Activated gamma-delta T cell treated with Interleukin-2 at 50 U/mL for 16 hours (primary cell): ENCODE measurements at places on chromosomes 1 and 21.

DNA sequence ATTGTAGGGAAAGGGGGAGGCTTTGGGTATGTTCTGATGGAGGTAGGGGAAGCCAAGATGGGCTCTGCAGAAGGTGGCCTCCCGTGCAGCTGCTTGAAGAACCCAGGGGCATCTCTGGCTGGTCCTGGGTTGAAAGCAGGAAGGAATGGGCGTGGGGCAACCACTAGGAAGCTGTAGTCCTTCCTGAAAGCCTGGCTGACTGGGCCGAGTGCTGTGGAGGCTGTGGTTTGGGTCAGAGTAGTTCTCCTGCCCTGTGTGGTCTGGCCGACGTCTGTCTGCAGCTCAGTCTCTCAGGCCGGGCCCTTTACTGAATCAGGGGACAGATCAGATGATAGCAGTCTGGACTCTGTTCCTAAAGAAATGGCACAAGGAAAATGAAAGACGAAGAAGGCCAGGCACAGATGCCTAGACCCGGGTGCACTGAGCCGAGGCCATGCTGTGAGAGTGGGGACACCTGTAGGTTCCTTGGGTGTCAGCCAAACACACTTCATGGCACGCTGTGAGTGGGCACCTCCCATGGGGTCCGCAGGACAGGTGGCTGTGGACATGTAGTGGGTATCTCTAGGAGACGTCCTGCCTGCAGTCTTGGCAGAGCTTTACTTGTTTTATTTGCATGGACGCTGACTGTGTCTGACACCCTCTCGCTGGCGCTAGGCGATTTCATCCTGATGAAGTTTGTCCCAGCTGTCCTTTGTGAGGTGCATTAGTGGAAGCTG, 87.0 kb downstream of the POFUT2 start:
- DNase-seq = no peak

GRCh38 chr1:154198756-154199562, 7.1 kb upstream of the TPM3 start:
- DNase-seq = peak; percentile 47

DNA sequence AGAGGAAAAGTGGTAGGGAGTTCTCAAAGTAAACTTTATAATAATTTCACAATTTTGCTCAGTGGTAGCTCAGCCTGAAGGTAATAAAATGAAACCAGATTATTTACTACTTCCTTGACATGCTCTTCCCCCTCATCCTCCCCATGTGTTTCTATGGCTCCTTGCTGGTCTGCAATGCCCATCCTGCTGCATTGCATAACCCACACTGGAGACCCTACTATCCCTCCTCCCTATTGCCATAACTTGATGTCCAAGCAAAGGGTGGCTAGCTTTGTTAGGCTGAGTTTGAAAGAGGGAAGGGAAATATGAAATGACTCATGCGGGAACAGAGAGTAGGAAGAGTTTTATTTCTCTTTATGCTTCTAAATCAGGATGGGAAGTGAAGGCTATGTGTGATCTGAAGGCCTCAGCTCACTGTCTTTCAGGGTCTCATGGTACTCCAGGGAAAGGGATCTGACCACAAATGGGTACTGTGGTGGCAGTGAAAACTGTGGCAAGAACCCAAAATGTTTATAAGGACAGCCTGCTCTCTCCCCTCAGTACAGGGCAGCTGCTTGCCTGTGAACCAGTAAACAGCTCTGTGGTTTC, 36.4 kb upstream of the HSD17B7 start:
- DNase-seq = no peak

- DNase-seq = no peak
These were observed 222.6 kb downstream of the PRDM2 start for GRCh38 chr1:13922466-13923110.

DNA sequence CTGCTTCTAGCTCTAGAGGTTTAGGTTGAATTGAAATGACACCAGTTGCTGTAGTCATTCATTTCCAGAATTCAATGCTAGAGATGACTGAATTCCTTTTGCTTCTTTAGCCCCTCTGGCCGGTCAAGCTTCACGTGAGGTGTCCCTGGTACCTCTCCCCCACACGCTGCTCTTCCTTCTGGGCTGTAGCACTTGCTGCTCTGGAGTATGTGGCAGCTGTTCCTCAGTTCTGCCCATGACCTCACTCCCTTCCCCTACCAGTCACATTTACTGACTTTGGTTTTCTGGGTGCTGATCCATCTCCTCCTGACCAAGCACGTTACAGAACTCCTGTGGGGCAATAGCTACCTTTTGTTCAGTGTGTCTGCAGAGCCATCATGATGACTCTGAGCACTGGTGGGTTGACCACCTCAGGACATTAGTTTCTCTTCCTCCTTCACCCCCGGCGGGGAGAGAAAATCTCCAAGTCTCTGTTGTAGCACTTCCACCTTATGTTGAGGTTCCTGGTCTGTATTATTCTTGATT, 128.1 kb downstream of the HHAT start:
- DNase-seq = no peak

DNA sequence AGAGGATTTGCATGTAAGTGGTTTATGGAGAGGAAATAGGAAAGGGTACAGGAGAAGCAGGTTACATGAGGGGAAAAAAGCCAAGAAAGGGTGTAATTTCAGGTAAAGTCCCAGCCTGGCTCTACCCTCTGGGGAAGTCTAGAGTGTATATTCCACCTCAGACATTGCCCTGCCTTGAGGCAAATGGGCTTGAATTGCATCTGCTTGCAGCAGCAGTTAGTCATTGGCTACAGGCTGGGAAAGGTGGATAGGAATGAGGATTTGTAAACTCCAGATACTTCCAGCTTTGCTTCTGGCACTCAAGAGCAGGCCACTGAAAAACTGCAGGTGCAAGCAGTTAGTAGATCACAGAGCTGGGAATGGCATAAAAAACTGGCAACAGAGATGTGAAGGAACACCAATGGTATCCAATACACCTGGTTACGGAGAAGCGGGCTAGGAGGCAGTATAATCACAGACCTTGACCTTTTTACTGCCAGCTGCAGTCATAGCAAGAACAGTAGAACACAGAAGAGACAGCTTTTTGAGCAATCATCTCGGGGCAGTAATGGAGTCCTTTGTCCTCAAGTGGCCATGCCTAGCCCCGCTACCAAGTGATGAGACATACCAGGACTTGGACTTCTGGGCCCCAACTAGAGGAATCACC, 226.9 kb upstream of the NRIP1 start:
- DNase-seq = no peak

DNA sequence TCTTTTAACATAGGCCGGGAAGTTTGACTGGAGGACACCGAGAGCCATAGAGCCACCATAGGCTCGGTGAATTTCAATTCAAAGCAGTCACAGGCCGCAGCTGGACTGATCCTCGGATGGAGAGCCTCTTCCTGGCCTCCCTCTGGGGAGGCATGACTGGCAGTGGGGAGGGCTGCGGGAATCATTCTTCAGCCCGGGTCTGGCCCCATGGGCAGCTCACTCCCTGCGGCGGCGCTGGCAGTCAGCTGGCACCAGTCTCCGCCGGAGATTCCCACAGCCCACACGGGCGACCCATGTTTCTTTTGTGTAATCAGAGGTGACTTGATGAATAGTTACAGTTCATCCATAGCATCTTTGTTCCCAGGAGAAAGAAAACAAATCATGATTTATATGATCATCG, 10.6 kb downstream of the ESPN start:
- DNase-seq = no peak

GRCh38 chr1:41387667-41388091, 26.4 kb downstream of the FOXO6 start:
- DNase-seq = no peak

DNA sequence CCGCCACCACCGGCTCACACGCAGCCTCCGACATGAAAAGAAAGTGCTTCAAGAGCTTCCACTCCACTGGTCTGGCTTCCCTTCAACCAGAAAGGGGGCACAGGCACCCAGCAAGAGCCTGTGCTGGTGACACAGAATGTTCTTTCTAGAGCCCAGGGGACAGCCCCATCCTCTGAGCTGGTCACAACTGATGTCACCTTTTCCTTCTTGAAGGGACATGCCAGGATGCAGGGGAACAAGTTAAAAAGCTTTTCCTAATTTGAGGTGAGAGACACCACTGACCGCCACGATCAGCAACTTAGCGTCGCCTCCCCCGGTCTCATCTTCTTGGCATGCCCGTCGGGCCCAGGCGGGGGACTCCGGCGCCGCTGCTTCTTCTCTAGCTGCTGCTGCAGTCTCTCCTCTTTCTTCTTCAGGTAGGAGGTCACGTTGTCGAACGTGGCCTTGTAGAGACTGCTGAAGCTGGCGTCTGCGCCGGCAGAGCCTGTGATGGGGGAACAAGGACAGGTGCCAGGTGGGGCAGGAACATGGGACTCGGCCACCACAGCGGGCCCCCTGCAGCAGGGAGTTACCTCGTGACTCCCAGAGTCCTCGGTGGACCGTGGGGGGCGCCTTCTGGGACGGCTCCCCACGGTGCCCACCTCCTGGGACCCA, 29.5 kb downstream of the WDR4 start:
- DNase-seq = no peak

DNA sequence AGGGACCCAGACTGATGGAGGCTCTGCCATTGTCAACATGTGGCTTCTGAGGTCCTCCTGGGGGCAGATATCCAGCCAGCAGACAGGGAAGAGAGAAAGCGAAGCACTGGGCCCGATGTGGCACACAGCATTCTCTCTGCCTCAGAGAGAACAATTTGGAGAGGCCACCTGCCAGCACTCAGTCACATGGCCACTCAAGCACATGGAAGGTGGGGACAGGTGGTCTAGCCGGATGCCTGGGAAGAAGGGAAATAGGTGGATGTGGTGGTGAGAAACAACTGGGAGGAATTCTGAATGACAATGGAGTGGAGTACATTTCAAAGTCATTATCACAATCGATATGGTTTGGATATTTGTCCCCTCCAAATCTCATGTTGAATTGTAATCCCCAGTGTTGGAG, 109.0 kb downstream of the UBE2U start:
- DNase-seq = no peak

DNA sequence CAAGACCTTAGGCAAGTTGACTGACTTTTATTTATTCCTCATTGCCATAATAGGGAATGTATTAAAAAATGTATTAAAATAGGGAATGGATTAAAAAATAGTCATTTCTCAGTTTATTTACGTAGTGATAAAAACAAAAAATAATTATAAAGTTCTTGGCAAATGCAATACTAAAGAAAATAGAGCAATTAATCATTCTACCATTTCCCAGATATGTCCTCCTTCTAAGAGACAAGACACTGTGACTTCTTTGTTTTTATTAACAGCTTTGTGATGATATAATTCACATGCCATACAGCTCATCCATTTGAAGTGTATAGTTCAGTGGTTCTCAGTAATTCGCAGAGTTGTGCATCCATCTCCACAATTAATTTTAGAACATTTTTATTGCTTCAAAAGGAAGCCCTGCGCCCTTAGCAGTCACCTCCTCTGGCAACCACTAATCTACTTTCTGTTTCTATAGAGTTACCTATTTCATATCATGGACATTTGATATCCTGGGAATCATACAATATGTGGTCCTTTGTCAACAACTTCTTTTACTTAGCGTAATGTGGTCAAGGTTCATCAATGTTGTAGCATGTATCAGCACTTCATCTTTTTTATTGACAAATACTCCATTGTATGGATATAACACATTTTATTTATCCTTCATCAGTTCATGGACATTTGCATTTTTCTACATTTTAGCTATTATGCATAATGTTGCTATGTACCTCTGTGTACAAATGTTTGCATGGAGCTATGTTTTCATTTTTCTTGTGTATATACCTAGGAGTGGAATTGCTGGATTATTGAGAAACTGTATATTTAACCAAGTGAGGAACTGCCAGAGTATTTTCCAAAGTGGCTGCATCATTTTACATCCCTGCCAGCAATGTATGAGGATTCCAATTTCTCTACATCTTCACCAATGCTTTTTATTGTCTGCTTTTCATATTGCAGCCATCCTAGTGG, 5.6 kb downstream of the TBX19 start:
- no peak for DNase-seq

DNA sequence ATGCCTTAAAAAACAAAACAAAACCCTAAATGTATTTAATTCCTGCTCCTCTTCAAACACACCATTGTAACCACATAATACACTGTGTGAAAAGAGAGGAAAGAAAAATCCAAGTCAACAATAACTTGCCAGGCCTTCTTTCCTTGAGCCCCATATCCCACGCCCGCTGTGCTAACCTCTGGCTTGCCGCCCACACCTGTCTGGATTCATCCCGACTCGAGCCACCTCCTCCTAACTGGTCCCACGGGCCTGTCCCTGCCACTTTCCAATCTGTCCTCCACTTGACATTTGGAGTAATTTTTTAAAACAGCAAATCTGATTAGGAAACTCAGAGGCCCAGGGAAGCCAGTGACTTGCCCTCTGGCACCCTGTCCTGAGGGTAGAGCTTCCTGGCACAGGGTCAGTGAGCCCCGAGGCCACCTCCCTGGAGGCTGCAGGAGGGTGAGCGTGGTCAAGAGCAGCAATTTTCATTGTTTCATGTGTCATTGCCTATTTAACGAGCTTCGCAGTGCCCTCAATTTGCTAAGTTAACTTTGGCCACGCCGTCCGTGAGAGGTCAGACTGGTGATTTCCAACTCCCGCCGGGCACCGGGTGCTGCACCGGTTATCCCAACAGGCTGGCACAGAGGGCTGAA, 54.1 kb downstream of the B3GALT5 start:
- no peak for DNase-seq

- DNase-seq = no peak
These were observed 56.5 kb downstream of the CAMSAP2 start for GRCh38 chr1:200795156-200795555.

GRCh38 chr1:63590166-63590560, 3.0 kb upstream of the PGM1 start:
- no peak for DNase-seq

- DNase-seq = no peak
These were observed 236.4 kb upstream of the BEND5 start for GRCh38 chr1:49013079-49013478.

- no peak for DNase-seq
These were observed 155.4 kb downstream of the PGBD5 start for GRCh38 chr1:230270559-230271281.

- no peak for DNase-seq
These were observed 6.3 kb downstream of the ZBTB8B start for GRCh38 chr1:32470991-32471694.

GRCh38 chr1:92749024-92749634, 35.8 kb downstream of the EVI5 start:
- DNase-seq = peak; percentile 20

DNA sequence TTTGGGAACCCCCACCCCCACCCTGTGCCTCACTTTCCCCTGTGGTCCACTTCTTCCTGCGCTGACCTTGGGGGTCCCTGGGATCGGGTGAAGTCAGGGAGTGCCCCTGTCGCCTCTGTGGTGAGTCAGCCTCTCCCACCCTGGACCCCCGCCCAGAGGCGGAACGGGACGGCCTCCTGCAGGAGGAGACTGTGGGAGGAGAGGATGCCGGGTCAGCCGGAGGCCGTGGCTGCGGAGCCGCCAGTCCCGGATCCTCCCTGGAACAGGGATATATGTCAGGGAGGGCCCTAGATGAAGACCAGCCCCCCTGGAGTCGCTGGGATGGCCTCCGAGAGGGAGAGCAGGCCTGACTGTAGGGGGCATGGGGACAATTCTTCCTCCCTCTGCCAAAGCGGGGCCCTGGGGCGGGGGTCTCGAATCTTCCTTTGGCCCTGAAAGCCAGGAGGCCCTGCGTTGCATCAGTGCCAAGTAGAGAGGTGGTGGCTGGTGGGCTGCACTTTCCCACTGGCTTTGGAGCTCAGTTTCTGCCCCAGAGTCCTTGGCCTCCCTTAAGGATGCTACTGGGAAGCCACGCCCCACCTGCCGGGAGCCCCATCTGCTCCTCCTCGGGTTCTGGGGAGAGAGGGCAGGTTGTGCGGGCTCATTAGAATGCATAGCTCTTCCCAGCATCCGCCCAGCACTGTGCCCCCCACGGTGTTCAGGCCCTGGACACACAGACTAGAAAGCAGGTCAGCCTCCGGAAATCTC, 930 bp downstream of the ARHGEF10L start:
- DNase-seq = no peak
